ENCODE measurements at places on chromosomes 5 and 9.
A peak's percentile ranks its signal among the peaks of the same experiment; 100 is the strongest.

GRCh38 chr9:137236238-137236935, 4.7 kb upstream of the TUBB4B start:
- peak; percentile 82 for DNase-seq

DNA sequence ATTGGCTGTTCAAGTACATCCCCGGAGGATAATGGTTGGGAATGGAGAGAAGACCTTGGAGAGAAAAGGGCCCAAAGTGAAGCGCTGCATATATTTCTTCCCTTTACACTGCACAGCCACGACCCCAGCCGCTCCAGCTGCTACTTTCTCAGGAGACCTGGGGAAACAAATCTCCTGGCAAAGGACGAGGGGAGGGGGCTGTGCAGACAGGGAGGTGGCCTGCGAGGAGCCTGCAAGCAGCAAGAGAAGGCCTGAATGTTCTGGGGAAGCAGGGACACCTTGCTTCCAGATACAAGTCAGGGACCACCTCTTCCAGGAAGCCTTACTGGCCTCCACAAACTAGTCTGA, 739 bp upstream of the PDLIM4 start:
- DNase-seq = no peak

DNA sequence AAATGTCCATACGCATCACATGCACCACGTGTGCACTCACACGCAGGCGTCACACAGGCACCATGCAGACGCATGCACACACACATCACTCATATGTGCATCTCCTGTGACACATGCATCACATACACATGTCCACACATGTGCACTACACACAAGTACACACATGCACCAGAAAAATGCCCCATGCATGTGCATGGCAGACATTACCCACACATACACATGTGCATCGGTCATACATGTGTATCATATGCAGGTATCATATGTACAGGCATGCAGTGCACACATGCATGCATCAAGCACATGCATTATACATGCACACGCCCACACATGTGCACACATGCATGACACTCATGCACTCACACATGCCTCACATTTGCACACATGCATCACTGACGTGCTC, 26.1 kb downstream of the ADAMTS2 start:
- no peak for DNase-seq

- no peak for DNase-seq
Measured at GRCh38 chr5:41617843-41618515, 107.6 kb upstream of the PLCXD3 start.

DNA sequence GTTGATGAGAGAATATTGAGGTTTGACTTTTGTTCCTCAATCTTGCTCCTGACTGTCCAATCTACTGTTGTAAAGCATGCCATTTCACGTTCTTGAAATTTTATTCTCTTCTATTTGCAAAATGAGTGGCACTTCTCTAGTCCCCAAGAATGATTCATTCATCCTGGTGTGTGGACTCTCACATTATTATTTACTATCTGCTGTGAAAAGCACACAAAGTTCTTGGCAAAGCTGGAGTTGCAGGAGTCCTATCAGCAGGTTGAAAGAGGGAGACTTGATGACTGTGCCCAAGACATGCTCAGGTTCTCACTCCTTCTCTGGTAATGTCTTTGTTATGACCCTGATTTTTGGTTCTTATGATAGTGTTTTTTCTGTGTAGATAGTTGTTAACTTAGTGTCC, 382.6 kb downstream of the DMRTA1 start:
- DNase-seq = no peak

DNA sequence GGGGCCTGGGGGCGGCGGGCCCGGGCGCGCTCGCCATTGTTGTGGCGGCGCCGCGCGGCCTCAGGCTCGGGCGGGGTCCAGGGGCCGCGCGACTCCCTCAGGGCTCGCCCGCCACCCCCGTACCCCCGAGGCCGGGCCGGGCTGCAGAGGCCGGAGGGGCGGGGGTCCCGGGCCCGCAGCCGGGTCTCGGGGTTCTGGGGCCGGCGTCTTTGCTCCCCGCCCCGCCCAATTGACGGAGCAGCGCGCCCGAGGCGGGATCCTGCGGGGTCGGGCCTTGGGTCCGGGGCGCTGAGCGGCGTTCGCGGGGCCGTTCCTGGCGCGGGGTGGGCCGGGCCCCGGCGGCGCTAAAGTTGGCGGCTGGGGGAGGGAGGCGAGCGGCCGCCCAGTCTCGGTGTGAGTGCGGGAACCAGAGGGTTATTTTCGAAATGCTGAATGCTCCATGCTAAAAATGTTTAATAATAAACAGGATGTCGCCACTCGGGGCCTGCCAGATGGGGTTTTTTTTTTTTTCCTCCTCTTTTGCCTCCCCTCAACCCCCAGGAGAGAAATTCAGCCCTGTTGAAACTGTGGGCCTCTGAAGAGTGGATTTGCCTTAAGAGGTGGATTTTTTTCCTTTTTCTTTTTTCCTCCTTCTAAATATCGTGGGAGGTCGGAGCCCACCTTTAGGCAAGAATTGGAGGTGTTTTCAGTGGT, 724 bp downstream of the PRRC2B start:
- peak; percentile 39 for DNase-seq

- DNase-seq = no peak
Measured at GRCh38 chr9:20649381-20649780, 27.1 kb upstream of the MLLT3 start.

DNA sequence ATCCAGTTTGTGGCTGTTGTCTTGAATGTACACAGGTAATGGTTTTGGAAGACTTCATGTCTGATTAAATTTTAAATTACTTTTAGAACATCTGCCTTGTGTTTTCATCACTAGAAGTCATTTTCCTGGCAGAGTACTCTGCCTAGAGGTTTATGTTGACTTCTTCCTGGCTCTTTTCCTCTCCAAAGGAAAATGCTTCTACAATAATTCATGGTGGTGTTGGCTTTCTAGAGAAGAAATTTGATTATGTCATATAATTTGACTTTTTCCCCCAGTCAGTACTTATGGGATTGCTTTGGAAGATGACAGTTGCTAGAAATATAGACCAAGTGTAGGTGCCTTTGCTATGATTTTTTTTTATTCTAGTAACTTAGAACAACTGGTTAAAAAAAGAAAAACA, 46.8 kb downstream of the F2RL2 start:
- DNase-seq = no peak

DNA sequence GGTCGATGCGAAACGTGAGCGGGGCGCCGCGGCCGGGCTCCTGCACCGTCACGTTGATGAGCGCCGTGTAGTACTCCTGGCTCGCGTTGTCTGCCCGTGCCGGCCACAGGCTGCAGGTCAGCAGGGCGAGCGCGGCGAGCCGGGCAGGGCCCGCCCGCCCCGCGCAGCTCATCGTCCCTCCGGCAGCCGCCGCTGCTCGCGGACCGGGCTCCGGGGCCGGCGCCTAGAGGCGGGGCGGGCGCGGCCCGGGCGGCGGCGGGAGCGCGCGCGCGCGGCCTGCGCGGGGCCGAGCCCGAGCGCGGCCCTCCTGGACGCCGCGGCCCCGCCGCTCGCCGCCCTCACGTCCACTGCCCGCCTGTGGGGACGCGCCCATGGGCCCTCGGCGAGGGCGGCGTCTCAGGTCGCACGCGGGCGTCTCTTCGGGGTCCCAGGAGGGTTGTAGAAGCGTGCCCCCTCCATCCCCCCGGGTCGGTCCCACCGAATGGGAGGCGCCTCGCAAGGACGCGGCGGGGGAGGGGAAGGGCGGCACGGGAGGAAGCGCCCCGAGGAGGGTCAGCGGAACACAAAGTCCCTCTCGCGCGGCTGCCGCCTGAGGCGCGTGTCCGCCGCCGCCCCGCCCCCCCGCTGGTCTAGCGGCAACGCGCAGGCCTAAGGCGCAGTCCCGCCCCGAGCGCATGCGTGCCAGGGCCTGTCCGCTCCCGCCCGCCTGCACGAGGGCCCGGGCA, at the start of gene RNF130:
RNF130 (minus strand) TSS at position 229 of the 725 bp plus-strand sequence; CDS start at position 172, 57 bp downstream.
- peak; percentile 77 for DNase-seq

DNA sequence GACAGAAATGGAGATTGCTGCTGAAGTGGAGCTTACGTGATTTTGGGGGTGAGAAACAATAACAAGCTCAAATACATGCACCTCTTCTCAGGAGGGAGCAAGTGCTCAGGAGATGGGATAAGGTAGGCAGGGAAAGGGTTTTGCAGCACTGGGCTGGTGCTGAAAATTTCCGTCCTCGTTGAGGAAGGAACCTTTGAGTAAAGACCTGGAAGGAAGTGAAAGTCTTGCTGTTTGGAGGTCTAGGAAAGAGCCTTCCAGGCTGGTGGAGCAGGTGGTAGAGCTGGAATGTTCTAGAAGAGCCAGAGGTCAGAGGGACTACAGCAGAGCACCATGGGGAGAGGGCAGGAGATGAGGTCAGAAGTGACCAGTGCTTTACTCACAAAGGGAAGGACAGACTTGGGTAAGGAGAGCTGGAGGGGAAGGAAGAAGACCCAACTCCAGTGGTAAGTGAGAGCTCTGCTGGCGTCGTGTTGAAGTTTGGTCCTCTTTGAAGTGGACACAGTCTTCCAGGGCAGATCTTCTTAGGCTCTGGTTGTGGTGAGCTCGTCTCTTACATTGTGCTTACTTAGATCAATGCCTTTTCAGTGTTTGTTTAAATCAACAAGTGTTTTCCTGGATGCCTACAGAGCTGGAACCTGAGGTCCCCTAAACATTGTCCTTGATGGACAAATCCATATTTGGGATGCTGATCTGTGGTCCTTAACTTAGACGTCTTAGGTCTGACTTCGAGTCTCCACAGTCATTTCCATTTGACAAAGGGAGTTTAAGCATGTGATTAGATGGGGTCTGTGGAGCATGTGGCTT, 21.0 kb downstream of the ANKRD33B start:
- no peak for DNase-seq

DNA sequence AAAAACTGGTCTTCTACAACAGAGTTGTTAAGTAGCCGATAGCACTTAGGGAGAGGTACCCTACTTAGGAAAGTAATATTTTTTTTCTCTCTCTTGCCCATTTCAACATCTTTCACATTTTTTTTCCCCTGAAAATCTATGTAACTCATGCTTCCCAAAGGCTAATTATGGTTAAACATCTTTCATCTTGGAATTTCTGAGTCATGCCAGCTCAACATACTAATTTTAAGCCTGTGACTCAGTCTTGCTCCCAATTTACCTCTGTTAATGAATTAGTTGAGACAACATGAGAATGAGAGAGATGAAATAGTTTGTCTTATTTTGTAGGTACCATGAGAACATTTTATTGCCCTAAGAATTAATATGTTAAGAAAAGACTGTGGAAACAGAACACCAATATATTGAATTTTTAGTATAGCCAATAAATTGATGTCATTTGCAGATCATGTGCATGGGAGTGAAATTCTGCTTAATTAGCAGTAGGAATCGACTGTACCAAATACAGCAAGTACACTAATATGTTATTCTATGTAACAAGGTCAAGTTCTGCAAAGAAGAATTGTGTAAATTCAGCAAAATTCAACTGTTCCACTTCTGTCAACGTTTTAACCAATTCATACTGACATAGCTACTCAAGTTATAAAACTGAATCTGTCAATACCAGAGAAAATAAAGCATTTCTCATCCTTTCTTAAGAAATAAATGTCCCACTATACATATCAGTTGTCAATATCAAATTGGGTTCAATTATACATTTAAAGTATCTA, 550.0 kb downstream of the PTPRD start:
- DNase-seq = no peak

- no peak for DNase-seq
Measured at GRCh38 chr5:175281714-175282113, 162.3 kb downstream of the DRD1 start.

GRCh38 chr9:136092353-136092650, 2.8 kb downstream of the NACC2 start:
- DNase-seq = no peak

- no peak for DNase-seq
Measured at GRCh38 chr5:11715461-11716196, 188.6 kb downstream of the CTNND2 start.

GRCh38 chr5:39120052-39120420, 45.8 kb upstream of the RICTOR start:
- no peak for DNase-seq

GRCh38 chr5:55327281-55327680, 19.5 kb downstream of the MTREX start:
- DNase-seq = no peak

GRCh38 chr5:32419791-32420190, 24.7 kb downstream of the ZFR start:
- DNase-seq = no peak

GRCh38 chr9:114719290-114719689, 37.3 kb upstream of the TEX48 start:
- no peak for DNase-seq

GRCh38 chr9:68551191-68551590, 10.5 kb upstream of the TMEM252 start:
- DNase-seq = no peak

DNA sequence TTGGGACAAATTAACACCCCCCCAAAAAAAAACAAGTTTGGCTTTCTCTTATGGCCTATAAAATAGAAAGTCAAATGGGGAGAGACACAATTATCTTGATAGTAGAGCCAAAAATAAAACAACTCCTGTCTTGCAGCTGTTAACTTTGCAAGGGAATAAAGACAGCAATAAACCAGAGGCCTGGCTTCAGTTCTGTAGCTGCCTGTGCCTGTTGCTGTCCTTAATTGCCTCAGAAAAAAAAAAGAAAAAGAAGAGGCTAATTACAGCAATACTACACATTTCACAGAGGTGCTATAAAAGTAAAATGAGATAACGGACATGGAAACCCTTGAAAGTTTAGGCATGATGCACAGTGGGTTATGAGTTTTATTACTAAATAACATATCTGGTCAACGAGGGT, 170.7 kb upstream of the IRX1 start:
- no peak for DNase-seq

GRCh38 chr5:82470185-82470994, 192.2 kb upstream of the RPS23 start:
- no peak for DNase-seq

DNA sequence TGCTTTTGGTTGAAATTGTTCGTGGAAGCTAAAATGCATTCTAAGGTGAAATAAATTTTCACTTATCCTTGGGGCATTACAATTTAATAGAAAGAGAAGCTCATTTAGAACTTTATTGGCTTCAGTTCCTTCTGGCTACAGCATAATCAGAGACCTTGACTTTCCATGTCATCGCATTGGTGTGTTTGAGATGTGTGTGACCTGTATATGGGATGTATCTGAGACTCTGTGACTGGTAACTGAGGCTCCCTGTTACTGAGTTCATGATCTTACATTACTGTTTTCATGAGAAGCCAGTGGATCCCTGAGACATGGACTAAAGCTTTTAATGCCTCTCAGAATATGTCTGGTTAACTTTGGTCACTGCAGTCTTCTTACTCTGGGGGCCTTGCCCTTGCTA, 32.5 kb downstream of the SH3GL2 start:
- no peak for DNase-seq

DNA sequence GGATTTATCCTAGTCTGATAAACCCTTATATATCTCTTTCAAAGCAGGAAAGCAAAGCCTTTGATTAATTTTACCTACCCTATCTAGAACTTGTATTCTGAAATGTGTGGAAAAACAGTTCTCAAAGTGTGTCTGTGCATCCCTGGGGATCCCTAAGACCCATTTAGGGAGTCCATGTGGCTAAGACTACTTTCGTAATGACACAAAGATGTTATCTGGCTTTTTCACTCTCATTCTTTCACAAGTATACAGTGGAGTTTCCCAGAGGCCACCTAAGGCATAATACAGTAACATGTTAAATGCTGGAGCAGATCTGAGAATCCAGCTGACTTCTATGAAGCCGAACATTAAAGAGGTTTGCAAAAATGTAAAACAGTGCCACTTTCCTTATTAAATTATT, 54.3 kb upstream of the TNFSF15 start:
- DNase-seq = no peak

GRCh38 chr5:76947082-76947503, 5.8 kb upstream of the CRHBP start:
- DNase-seq = no peak

Measured in activated T-helper 1 cell treated with Interleukin-2 at 50 U/mL for 16 hours (primary cell).